SJSA1 (cell line): ENCODE measurements at places on chromosomes 3 and 15. TPM values are rescaled to one million over a fixed set of nuclear protein-coding genes. Genes with fewer than 3 reads are reported as not detected.

GRCh38 chr15:40266828-40267304, 16.0 kb downstream of the ANKRD63 start:
- peak overlapping the region; percentile 29; the same call in 1 of the 2 replicates for H3K27ac ChIP-seq
- peaks cover 7% of the 10 kb centered on the region for H3K36me3 ChIP-seq
- peak; percentile 79 for DNase-seq
- H3K4me1 ChIP-seq = peaks cover 15% of the 10 kb centered on the region

- no peaks in the 10 kb centered on the region for H3K36me3 ChIP-seq
- H3K4me3 ChIP-seq = no peak overlapping the region
- no peaks in the 10 kb centered on the region; the same call in 1 of the 2 replicates for H3K4me1 ChIP-seq
- H3K27ac ChIP-seq = no peak overlapping the region
- no peak for DNase-seq
- no peaks in the 10 kb centered on the region; the same call in 1 of the 2 replicates for H3K27me3 ChIP-seq
Measured at GRCh38 chr3:142615171-142615570, 19.0 kb downstream of the PLS1 start.

DNA sequence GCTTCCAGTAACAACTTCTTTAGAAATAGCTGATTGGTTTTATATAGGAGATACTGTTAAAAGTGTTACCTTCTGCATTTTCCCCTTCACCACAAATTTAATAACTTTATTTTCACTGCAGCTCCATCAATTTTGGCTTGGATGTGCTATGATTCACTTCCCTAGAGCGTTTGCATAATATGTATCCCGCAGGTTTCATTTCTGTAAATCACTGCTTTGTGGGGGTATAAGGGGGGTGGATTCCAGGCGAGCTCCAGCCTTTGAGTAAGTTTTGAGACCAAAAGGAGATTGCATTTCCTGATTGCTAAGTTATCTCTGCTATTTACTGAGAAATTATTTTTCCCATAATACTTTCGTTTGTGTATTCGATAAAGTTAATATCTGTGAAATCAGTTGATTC, 232.6 kb downstream of the TBL1XR1 start:
- no peak for DNase-seq
- no peak overlapping the region for H3K27ac ChIP-seq
- H3K4me3 ChIP-seq = no peak overlapping the region
- no peaks in the 10 kb centered on the region for H3K27me3 ChIP-seq
- no peaks in the 10 kb centered on the region for H3K36me3 ChIP-seq

DNA sequence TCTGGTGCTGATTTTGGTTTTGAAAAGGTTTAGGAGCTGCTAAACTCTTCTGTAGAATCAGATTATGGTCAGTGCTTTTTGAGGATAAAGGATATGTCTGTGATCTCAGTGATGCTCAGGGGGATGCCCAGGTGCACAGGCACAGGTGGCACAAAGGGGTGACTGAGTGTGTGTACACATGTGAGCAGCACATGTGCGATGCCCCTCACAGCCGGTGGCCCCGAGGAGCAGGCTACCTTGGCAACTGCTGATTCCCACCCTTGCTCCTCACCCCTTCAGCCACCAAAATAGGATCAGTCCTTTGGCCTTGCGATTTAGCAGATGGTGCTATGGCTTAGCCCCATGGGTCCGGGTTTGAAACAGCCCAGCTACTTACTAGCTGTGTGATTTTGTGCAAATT, 51.1 kb downstream of the POMGNT2 start:
- H3K27me3 ChIP-seq = no peaks in the 10 kb centered on the region
- H3K4me1 ChIP-seq = no peaks in the 10 kb centered on the region
- DNase-seq = no peak
- H3K4me3 ChIP-seq = no peak overlapping the region

DNA sequence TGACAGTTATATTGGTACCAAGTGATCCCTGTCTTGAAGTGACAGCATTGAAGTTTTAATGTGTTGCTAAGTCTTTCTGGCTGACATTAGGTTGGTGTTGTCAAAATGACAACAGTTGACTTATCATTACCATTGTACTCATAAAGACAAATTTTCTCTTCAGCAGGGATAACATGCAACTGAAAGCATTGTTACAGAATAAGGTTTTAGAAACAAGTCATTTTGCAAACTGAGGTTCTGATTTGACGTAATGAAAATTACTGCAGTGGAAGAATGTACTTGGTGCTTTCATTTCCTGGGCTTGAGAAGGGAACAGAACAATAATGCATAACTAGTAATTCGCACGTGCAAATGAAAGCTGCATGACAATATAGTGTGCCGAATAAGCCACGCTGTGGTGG, 75.1 kb downstream of the MOBP start:
- no peak overlapping the region for H3K27ac ChIP-seq
- H3K27me3 ChIP-seq = no peaks in the 10 kb centered on the region
- no peaks in the 10 kb centered on the region for H3K36me3 ChIP-seq
- no peak overlapping the region for H3K4me3 ChIP-seq

DNA sequence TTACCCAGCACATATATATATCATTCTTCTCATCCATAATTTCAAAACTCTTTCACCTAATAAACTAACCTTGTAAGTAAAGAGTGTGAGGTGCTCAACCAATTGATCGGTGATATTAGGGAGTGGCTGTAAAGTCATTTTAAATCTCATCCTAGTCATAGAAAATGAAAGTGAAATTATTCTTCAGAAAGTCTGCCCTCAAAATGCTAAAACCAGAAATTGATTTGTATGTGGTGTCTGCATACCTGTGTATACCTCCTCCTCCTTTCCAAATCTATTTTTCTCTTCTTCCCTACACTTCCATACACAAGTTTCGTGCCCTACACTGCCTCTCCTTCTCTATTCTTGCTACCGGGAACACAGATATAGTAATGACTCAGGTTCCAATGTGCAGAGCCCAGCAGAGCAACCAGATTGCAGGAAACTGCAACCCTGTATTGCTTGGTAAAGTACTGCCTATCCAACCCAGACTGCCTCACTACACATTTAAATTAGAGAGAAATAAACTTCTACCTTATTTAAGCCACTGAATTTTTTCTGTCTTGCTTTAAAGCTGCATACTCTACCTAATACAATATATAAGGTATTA, 7.4 kb upstream of the TBC1D5 start:
- H3K4me1 ChIP-seq = no peaks in the 10 kb centered on the region; the same call in 1 of the 2 replicates
- no peak for DNase-seq

DNA sequence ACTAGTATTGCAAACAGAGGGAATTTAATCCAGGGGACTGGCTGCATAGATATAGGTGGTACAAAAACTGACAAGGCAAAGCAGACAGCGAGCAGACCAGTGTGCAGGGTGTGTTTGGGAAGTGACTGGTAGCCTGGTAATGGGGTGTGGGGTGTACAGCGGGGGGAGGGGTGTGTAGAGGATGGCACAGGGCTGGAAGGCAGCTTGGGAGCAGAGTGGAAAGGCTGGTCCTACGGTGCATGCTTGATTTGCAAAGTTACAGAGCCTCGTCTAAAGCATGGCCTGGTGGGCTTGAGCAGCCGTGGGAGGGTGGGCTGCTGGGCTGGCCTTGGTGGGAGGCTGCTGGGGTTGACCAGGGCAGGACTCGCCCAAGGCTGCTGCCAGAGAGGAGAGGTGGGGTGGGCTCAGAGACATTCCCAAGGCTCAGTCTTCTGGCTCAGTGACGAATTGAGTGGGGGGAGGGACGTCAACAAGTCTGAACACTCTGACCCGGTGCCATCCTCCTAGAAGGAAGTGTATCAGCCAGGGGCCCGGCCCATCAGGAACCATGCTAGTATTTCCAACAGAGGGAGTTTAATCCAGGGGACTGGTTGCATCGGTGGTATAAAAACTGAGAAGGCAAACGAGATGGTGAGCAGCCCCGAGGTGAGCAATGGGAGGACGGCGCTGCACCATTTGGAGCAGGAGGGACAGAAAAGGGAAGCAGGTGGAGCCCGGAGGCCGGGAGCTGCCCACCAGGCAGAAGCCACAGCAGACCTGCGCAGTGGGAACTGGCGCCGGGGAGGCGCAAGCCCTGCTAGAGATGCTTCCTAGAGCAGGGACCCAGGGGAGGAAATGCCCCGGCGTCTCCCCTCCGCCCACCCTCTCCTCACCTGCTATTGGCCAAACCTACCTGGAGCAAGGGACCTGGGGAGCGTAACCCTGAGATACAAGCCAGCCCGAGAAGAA, 29.2 kb downstream of the CPN2 start:
- no peaks in the 10 kb centered on the region for H3K36me3 ChIP-seq
- no peak overlapping the region for H3K27ac ChIP-seq
- H3K4me3 ChIP-seq = no peak overlapping the region
- H3K27me3 ChIP-seq = no peaks in the 10 kb centered on the region

DNA sequence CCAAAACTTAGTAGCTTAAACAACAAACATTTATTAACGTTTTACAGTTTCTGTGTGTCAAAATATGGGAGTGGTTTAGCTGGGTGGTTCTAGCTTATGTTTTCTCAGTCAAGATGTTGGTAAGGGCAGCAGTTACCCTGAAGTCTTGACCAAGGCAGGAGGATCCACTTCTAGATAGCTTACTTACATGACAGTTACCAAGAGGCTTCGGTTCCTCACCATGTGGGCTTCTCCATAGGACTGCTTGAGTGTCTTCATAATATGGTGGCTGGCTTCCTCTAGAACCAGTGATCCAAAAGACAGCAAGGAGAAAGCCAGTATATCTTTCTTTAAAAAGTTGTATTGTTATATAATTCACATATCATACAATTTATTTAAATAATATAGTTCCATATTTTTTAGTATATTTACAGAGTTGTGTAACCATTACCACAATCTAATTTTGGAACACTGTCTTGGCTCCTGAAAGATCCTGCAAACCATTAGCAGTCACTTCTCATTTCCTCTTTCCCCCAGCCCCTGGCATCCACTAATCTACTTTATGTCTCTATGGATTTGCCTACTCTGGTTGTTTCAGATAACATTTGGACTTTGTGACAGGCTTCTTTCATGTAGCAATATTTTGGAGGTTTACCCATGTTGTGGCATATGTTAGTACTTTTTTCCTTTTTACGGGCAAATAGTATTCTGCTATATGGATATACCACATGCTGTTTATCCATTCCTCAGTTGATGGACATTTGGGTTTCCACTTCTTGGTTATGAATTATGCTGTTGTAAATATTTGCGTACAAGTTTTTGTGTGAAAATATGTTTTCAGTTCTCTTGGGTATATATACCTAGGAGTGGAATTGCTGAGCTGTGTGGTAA, 33.3 kb downstream of the MAPK6 start:
- peak overlapping the region; percentile 77 for H3K27ac ChIP-seq
- no peaks in the 10 kb centered on the region for H3K27me3 ChIP-seq

GRCh38 chr3:124694486-124694885, 35.8 kb upstream of the UMPS start:
- no peak for DNase-seq
- H3K4me3 ChIP-seq = no peak overlapping the region
- no peaks in the 10 kb centered on the region for H3K27me3 ChIP-seq

GRCh38 chr3:159252274-159252673, 450.4 kb downstream of the MFSD1 start:
- no peaks in the 10 kb centered on the region for H3K27me3 ChIP-seq
- no peaks in the 10 kb centered on the region for H3K4me1 ChIP-seq

- H3K4me1 ChIP-seq = peaks cover 29% of the 10 kb centered on the region
- H3K27ac ChIP-seq = no peak overlapping the region
- H3K36me3 ChIP-seq = peaks cover 17% of the 10 kb centered on the region
- no peak for DNase-seq
- H3K4me3 ChIP-seq = no peak overlapping the region
Measured at GRCh38 chr15:90817117-90818057, 51.0 kb upstream of the FURIN start.

GRCh38 chr15:55774113-55774970, 31.4 kb upstream of the PRTG start:
- H3K27me3 ChIP-seq = no peaks in the 10 kb centered on the region
- H3K4me1 ChIP-seq = no peaks in the 10 kb centered on the region
- H3K36me3 ChIP-seq = no peaks in the 10 kb centered on the region
- H3K4me3 ChIP-seq = no peak overlapping the region
- no peak overlapping the region for H3K27ac ChIP-seq
- peak; percentile 18 for DNase-seq

GRCh38 chr3:61236556-61236955, 14.7 kb downstream of the FHIT start:
- no peak overlapping the region for H3K27ac ChIP-seq
- DNase-seq = no peak
- no peaks in the 10 kb centered on the region for H3K27me3 ChIP-seq
- H3K4me1 ChIP-seq = no peaks in the 10 kb centered on the region
- H3K36me3 ChIP-seq = no peaks in the 10 kb centered on the region

DNA sequence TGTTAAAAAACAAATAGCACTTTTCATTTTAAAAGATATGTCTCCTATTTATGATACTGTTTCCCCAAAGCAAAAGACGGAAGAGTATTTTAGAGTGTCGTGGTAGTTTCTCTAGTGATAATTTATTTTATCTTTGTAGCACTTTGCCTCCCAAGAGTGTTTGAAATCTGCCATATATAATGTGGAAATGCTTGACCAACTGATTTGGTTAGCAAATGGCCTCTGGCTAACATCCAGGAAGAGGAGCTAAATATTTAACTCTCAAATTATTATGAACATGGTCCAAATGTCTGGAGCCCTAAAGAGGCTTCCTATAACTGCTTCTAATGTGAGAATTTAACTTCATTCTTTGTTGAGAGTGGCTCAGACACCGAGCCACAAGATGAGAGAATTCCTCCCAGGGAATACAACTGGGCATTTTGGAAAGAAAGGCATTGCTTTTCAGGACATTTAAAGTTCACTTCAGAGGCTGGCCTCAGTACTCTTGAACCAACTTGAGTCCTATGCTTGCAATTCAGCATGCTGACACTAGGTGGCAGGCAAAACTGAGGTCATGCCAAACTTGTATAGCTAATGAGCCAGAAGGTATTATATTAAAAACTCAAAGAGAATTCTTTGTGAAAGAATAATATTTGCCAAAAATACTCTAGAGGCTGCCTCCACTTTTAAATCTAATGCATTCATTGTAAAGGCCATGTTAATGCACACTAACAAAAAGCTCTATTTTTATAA, 104.5 kb downstream of the RARB start:
- no peaks in the 10 kb centered on the region for H3K27me3 ChIP-seq
- no peak overlapping the region for H3K27ac ChIP-seq
- H3K36me3 ChIP-seq = no peaks in the 10 kb centered on the region; the same call in 1 of the 2 replicates
- H3K4me1 ChIP-seq = peaks cover 7% of the 10 kb centered on the region

DNA sequence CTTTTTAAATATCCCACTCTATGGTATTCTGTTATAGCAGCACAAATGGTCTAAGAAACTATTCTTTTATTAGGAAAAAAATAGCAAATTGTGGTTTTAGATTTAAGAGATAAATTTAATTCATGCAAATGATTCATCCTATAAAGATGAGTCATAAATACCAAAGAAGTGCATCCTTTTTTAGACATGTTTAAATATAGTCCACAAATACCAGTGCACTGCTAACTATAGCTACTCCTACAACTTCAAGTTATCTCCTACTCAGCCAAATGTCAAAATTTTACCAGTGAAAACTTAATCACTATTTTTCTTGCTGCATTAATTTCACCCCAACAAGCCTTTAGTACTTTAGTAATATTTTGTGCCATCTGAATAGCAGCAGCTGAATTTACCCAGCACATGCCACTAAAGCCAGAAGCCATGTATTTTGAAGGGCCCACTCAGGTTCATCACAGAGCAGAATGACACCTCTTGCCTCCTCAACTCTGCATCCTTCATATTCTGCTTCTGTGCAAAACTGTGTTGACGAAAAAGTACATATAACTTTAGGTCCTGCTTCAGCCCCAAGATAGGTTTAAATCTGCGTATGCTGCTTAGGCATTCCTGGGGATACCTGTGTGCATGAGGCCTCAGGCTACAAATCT, 24.9 kb downstream of the CX3CR1 start:
- peak; percentile 41 for DNase-seq
- H3K4me1 ChIP-seq = peaks cover 12% of the 10 kb centered on the region
- H3K27me3 ChIP-seq = no peaks in the 10 kb centered on the region
- H3K27ac ChIP-seq = no peak overlapping the region
- H3K4me3 ChIP-seq = no peak overlapping the region

- H3K36me3 ChIP-seq = peaks cover 48% of the 10 kb centered on the region
- no peak overlapping the region for H3K4me3 ChIP-seq
- peaks cover 24% of the 10 kb centered on the region for H3K4me1 ChIP-seq
- no peak overlapping the region for H3K27ac ChIP-seq
- no peaks in the 10 kb centered on the region for H3K27me3 ChIP-seq
Measured at GRCh38 chr3:136149667-136150066, 46.5 kb downstream of the MSL2 start.

The A4GNT gene
- total RNA-seq = not detected in 2 replicates

The STT3B gene
- 125 and 172 TPM in 2 replicates for total RNA-seq

The GOLGA8J gene
- not detected in 2 replicates for total RNA-seq
